ENCODE measurements at places on chromosomes 2 and 18.

DNA sequence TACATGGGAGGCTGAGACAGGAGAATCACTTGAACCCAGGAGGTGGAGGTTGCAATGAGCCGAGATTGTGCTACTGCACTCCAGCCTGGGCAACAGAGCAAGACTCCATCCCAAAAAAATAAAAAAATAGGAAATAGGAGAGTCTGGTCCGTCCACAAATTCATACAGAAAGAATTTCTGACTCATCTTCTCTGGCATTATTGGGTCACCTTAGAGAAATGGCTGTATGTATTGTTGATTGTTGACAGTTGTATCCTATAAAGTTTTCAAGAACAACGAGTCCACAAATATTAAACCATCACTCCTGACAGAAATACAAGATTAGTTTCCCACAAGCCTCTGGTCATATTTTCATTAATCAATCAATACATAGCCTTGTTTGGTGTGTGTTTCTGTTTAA is 20.4 kb downstream of the RBM43 start:
- no peak for DNase-seq

- no peak for DNase-seq
These were observed 62.7 kb downstream of the BIN1 start for GRCh38 chr2:127044165-127044718.

- DNase-seq, result no peak
These were observed 571.9 kb downstream of the METTL4 start for GRCh38 chr18:1999387-1999786.

- no peak for DNase-seq
These were observed 161.1 kb downstream of the LTBP1 start for GRCh38 chr2:33107690-33108482.

GRCh38 chr2:133085646-133086045 is 415.6 kb upstream of the LYPD1 start:
- no peak for DNase-seq

Measured in stimulated activated CD4-positive, alpha-beta T cell treated with anti-CD3 and anti-CD28 coated beads, Interleukin-15, amount 100 ng/mL, for 24 hours (primary cell).